ENCODE measurements at places on chromosomes 2 and 18.

- peak; percentile 42 for DNase-seq
Measured at GRCh38 chr2:18149660-18150246, 271.3 kb downstream of the KCNS3 start.

DNA sequence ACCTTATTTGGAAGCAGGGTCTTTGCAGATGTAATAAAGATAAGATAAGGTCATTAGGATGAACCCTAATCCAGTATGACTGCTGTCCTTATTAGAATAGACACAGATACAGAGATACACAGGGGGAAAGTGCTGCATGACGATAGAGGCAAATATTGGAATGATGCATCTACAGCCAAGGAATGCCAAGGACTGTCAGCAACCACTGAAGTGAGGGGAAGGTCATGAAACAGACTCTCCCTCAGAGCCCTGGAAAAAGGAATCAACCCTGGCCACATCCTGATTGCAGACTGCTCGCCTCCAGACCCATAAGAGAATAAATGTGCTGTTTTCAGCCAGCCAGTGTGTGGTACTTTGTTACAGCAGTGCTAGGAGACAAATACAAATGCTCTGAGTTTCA, 14.8 kb downstream of the TMEM237 start:
- DNase-seq: no peak

- no peak for DNase-seq
Measured at GRCh38 chr18:34358923-34359322, 134.2 kb upstream of the NOL4 start.

DNA sequence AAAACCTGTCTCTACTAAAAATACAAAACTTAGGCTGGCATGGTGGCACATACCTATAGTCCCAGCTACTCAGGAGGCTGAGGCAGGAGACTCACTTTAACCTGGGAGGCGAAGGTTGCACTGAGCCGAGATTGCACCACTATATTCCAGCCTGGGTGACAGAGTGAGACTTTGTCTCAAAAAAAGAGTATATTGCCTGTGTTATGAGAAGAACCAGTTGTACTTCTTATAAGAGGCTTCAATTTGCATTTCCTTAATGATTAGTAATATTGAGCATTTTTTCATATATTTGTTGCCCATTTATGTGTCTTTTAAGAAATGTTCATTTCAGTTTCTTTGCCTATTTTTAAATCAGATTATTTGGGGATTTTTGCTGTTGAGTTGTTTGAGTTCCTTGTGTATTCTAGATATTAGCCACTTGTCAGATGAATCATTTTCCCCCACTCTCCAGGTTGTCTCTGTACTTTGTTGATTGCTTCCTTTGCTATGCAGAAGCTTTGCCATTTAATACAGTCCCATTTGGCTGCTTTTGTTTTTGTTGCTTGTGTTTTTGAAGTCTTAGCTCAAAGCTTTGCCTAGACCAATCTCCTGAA, 75.8 kb upstream of the LRPPRC start:
- DNase-seq: no peak

GRCh38 chr18:74613381-74613780, 15.7 kb downstream of the ZNF407 start:
- DNase-seq: no peak

GRCh38 chr2:197614532-197614931, 60.9 kb downstream of the RFTN2 start:
- DNase-seq: peak; percentile 66

GRCh38 chr18:54127759-54128378, 96.6 kb downstream of the MBD2 start:
- DNase-seq: peak; percentile 54

- DNase-seq: no peak
Measured at GRCh38 chr2:150041722-150042425, 445.6 kb downstream of the RND3 start.

GRCh38 chr2:71824436-71824835, 323.2 kb downstream of the CYP26B1 start:
- DNase-seq: no peak

DNA sequence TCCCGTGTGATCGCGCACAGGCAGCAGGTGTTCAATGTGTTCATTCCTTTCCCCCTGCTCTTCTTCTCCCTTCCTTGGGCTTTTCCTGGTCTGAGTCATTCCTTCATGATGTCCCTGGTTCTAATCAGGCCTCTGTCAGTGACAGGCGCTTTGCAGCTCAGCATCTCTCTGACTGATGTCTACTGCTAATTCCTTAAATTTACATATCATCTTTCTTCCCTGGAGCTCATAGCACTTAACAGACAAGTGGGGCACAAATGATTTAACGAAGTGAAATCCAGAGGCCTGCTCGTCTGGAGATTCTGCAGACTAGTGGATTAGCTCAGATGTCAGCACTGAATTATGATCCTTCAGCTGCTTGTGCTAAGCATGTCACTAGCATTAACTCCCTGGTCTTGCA, 77.9 kb downstream of the NRP2 start:
- no peak for DNase-seq

DNA sequence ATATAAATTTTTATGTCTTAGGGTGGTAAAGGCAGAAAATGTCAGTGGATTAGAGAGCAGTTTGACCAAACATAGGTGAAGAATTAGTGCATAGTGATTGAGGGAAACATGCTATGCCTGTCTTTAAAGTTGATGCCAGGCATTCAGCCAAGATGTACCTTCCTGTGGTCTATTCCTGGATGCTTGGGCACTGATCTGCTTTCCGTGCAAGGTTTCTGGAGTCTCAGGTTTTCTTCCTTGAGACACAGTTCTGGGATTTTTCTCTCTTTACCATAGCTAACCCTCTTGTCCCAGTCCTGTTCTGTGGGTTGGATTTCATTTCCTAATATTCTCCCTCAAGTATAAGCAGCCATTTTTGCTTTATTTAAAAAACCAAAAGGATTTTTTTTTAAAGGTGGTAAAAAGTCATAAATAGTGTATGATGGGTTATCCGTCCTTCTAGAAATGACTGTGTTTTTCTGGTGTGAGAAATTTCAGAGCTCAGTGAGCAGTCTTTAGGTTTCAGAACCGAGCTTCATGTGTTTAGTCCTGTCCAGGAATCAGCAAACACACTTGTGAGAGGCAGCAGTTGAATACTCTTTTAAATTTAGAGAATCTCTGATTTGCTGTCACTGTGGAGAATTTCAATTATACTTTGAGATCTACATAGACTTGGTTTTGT, 43.0 kb upstream of the CYBRD1 start:
- DNase-seq: no peak

GRCh38 chr2:108124736-108125495, 114.9 kb upstream of the SULT1C3 start:
- DNase-seq: no peak

DNA sequence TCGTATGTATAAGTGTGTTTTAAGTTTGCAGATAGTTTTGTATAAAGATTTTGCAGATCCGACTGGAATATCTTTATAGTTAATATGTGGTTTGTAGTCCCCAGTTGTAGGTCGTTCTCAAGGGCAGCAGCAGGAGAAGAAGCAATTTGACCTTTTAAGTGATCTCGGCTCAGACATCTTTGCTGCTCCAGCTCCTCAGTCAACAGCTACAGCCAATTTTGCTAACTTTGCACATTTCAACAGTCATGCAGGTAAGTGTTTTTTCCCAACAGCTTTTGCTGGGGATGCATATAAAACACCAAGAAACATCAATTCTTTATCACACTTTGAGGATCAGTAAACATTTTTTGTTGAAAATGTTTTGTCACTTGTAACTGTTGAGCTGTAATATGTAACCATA, 52.7 kb downstream of the AGFG1 start:
- DNase-seq: no peak

GRCh38 chr2:43224571-43225092, 1.8 kb downstream of the ZFP36L2 start:
- no peak for DNase-seq

DNA sequence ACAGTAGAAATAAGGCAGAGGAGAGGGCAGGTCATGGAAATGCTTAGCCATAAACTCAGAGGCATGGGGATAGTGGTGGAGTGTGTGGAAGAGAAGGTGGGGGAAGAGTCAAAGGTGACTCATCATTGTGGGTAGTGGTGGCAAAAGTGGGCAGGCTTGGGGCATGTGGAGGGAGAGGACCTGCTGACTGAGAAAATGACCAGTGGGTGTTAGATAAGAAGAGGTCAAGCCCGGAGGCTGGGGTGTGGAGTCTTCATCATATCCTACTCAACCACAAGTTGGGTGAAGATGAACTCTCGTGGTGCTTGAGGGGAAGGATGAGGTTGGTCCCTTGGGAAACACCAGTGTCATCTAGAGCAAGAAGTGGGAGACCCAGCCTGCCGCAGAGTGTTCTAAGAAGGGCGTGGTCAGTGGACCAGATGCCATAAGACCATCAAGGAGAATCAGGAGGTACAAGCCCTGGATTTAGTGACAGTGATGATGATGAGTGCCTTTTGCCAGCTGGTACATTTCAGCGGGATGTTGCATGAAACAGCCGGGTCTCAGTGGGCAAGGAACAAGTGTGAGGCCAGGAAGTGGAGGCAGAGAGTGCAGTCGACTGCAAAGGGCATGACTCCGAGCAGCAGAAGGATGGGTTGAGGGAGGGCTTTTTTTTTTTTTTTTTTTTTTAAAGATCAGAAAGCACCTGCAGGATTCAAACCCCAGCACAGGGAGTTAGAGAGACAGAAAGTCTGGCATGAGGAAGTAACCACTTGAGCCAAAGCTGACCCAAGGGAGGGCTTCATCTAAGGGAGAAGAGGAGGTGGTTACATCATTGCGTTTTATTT, 122.6 kb upstream of the SPRED2 start:
- no peak for DNase-seq

GRCh38 chr18:78920456-78921138, 59.0 kb upstream of the SALL3 start:
- DNase-seq: no peak

GRCh38 chr2:239323447-239323846, 77.4 kb downstream of the HDAC4 start:
- DNase-seq: no peak

DNA sequence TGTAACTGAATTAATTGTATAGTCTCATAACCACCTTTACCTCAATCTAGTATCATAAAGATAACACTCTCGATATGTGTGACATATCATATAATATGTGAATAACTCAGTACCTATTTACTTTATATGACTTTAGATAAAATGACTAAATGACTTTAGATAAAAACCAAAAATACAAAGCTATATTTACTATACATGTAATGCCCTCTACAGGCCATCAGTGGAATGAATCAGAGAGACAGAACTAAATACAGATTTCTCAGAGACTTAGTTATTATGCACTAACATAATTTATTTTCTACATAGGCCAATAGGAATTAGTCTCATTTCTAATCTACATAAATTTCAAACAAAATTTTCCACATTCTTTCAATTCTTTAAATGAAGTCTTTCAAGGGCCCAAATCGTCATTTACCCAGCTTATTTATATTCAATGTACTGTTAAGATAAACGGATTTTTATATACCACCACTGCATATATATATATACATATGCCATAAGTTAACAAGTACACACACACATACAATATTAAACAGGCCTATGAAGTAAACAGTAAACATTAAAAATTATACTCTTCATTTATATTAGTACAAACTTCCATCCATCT, 219.9 kb downstream of the EXOC6B start:
- DNase-seq: peak; percentile 0

- no peak for DNase-seq
Measured at GRCh38 chr2:12155303-12156051, 409.0 kb downstream of the LPIN1 start.

DNA sequence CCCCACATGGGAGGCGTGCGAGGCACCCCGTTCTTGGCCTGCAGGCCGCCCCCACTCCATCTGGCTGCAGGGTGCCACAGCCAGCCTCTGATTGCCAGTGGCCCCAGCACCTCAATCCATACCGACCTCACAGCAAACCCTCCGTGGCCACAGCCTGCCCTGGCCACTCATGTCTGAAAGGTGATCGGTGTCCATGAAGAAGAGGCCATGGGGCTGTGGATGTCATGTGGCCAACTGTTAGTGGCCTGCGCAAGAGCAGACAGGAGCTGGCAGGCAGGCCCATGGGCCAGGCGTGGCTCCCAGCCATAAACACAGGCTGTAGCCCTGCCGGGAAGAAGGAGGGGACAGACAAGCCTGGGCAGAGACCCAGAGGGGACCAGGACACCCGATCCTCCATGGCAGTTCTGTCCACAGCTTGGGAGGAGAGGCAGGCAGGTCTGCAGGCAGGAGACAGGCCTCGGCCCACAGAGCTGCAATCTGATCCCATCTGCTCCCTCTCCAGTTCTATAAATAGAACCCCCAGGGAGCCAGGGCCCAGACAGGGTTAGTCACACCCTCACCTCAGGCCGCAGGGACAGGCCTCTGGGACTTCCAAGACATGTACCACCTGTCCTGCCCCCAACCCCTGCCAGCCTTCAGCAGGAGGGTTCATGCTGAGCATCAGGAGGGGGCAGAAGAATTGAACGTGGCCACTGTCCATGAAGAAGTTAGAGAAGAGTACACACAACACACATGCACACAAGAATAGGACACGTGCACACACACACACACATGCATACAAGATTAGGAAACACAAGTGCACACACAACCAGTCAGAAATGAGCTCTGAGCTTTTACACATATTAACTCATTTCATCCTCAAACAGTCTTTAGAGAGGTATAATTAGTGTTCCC, 16.9 kb downstream of the STEAP3 start:
- DNase-seq: peak; percentile 26

DNA sequence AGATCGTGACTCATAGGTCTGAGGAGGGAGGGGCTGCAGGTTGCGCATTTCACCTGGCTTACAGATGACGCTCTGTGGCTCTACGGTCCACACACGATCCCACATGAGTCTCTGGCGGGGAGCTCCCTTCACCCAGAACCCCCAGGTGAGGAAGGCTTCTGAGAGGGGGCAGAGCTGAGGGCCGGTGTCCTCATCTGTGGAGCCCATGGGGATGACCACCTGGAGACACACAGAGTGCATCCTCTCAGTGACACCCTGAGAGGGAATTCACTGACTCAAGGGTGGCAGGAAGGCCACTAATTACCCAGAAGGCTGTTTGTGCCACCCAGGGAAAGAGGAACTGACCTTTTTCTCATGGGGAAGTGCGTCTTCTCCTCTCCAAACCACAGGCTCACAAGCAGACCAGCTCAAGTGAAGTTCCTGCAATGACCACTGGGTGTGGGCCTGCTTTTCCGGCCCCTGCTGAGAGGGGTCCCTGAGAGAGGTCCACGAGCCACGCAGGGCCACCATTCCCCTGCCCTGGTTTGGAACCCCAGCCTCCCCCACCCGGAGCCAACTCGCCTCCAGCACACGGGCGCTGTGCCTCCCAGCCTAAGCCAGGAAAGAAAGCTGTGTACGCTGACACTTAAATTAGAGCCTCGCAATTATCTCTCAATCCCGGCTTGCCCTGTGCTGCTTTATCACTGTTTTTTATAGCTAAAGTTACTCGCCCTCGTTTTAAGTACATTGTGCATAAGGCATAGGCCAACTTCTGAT, 114.1 kb downstream of the BCL11A start:
- DNase-seq: no peak

DNA sequence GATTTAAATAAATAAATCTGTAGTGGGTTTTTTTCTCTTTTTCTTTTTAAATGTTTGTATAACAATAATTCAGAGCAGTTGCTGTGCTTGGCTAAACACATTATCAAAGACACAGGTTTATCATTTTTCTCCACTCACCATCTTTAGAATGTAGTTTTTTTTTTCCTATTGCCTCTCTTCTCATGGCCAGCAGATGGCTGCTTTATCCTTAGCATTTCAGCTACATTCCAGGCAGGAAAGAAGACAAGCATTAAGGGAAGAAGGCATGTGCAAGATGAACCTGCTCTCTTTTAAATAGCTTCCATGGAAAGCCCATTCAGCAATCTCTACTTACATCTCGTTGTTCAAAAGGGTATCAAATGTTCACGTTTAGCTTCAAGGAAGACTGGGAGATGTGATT, 42.6 kb downstream of the ARHGAP15 start:
- DNase-seq: no peak

Data from NCI-H748 treated with DMSO at 0.1 percent for 48 hours (cell line).